ENCODE measurements at places on chromosomes 12 and 14.

DNA sequence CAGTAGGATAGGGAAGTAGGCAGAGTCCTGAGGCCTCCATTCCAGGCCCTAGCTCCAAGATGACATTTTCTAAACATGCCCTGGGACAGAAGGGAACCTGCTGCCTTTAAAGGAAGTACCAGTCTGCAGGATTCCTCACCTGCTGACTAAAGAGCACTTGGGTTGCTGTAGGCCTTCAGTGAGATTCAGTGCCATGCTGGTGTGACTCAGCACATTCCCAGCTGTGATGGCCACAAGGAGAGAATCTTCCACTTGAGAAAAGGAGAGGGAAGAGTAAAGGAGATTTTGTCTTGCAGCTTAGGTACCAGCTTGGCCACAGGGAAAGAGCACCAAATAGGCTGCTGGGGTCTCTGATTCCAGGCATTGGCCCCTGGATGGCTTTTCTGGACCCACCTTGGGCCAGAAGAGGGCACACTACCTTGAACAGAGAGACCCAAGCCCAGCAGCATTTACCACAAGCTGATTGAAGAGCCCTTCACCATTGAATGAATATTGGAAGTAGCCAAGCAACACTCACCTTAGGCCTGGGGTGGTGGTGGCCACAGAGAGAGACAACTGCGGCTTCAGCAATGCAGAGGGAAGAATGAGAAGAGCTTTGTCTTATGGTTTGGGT, 498.3 kb downstream of the KCNH5 start:
- no peak for DNase-seq

GRCh38 chr14:24172871-24173281, 996 bp downstream of the REC8 start:
- no peak for DNase-seq

DNA sequence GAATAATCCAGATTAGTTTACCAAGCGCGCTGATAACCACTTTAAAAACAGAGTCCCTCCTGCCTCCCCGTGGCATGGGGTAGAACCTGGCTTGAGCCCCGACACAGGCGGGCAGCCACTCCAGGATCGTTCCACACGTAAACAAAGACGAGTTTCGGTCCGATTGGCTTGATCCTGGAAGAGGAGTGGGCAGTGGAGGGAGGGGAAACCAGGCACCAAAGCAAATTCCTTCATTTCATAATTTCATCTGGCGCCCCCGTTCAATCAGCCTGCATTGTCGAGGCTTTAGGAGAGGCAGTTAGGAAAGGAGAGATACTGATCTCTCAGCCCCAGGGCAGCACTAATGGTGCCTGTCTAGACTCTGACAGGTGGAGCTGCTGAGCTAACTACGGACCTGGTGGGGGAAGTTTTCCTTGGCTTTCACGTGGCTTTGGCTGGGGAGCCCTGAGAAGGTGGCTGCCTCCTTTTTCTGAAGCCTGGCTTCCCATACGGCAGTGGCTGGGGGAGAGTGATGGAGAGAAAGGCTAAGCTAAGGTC, 751 bp upstream of the GPRC5A start:
- DNase-seq: no peak

DNA sequence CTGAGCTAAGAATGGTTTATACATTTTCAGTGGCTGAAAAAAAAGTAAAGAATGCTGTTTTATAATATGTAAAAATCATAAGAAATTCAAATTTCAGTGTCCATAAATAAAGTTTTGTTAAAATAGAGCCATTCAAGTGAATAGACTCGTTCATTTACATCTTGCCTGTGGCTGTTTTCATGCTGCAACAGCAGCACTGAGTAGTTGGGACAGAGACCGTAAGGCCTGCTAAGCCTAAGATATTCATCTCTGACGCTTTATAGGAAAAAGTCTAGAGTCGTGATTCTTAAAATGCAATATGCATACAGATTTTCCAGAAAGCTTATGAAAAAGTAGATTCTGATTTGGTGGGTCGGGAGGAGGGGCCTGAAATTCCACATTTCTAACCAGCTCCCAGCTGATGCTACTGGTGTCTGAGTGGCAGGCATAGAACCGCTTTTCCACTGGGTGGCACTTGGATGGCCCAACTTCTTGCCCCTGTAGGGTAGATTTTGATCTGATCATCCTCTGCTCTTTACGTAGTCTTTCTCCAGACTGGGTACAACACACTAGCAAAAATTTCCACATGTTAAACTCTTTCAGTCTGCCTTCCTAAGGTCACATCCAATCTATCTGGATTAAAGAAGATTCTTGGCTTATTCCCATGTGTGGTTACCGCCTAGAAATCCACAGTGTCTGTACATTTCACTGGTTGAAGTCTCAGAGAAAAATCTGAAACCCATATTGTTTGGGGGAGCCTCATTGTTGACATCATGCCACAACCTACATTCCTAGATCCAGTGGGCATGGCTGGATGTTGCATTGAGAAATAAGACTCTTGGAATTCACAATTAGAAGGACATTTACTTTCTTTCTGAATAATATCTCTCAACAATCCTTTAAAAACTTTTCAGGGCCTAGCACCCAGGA, 151.2 kb downstream of the C12orf75 start:
- no peak for DNase-seq

DNA sequence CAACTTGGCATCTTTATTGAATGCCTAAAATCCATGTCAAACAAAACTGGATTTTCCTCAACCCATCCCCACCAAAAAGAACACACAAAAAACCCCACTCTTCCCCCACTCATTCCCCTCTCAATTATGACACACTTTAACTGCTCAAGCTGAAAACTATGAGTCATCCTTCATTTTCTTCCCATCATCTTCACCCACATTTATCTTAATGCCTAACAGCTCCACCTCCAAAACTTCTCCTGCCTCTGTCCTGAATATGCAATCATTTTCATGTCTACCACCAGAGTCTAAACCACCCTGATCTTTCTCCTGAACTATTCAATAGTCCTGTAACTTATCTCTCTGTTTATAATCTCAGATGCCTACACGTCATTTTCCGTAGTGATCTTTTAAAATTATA, 239.7 kb downstream of the BCAT1 start:
- DNase-seq: no peak

- no peak for DNase-seq
Measured at GRCh38 chr14:88044444-88044758, 39.5 kb downstream of the GPR65 start.

DNA sequence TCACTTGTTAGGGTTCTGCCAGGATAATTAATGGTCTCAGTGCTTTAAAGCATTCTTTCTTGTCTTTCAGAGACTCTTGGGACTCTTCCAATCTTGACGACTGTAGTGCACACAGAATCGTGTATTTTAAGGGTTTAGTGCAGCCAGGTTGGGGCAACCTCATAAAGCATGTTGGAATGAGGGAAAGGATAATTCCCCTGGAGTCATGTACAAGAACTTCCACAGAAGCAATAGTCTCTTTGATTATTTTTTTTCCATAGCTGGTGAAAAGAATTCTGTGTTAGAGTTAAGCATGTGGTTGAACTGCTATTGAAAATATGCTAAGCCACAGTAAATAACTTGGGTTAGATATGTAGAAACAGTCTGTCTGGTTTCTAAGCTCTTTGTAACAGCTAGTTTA, 246.8 kb upstream of the DAAM1 start:
- no peak for DNase-seq

DNA sequence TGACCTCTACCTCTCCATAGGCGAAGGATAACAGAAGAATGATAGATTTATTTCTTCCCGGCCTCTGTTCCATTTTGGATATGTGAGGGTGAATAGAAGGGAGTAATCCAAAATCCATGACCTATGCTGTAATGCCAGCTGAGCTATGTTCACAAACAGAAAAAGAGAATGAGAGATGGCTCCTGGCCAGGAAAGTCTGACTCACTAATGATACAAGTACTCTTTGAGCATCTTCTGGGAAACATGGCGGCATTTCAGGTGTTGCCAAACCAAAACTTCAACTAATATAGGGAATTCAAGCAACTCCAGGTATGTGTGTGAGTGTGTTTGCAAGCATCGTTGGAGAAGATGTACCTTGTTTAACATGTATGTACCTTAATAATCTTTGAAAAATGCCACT, 55.1 kb downstream of the MED13L start:
- DNase-seq: peak; percentile 11

DNA sequence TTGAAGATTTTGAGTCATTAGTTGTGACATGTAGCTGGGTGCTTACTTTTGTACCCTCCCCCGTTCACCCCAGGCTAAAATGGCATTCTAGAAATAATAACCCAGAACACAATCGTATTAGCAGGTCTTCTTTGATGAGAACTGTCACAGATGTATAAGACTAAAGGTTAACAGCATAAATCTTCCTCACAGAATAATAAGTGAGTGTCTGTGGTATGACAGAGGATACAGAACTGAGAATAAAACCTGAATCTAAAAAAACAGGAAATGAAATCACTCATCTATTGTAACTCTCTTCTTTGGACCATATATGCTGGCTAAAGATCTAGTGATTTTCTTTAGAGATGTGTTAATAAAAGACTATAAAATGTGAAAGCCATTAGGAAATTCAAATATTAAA, 746.6 kb downstream of the LRFN5 start:
- DNase-seq: no peak

- DNase-seq: no peak
Measured at GRCh38 chr14:75800792-75801191, 139.7 kb downstream of the TTLL5 start.

DNA sequence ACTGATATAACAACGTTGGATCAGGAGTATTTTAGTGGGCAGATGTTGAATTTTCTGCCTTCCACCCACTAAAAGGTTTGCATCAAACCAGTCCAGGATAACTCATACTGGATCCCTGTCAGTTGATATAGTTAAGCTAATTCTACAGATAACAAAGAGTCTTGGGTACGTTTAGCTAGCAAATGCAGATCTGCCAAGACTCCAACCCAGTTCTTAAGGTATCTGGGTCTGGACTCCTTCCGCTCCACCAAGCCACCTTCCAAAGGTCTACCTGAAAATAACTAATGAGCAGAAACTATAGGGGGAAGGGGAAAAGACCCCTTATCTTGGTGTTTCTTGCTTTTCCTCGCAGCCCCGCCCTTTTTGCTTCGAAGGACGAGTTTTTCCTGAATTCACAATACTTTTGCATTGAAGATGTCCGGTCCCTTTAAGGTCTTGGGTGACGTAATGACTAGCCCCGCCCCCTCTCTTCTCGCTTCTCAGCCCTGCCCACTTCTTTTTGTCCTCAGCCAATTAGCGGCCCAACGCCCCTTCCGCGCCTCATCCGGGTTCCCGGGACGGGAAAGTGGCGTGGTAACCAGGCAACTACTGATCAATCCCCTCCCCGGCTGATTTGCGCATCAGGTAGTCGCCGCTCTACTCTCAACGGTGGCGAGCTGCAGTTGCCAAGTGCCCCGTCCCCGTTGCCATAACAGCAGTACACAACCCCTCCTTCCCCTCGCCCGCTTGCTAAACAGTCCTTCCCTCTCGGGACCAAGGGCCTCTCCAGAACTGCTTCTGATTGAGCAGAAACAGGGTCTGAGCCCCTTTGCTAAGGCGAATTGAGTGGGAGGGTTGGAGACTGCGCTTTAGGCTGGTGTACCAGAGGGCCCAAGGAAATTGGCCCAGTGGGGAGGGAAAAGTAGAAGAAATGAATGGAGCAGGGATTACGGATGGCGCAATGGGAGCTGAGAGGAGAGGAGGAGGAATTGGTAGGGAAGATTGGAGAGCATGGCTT, at the start of gene LRRC23:
Gene LRRC23 (plus strand): TSS at position 543 of the 997 bp plus-strand sequence. CDS start 812 bp downstream, outside the sequence.
- DNase-seq: peak; percentile 94

DNA sequence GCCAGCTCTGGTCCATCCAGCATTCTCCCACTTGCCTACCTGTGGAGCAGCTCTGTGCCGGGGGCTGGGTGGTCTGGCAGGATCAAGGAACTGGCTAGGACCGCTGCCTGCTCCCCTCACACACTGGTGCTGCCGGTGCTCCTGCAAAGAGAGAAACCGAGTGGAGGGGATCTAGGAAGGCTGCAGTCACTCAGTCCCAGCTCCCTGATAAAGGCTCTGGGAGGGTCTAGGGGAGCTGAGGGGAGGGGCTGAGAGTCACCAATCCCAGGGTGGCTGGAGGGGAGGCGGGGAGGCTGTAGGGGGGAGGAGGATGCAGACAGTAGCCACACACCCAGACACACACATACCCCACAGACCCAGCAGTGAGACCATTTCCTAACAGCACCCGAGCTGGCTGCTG, at the start of gene TAC3:
Gene TAC3 (minus strand): TSS at position 182 of the 400 bp plus-strand sequence. CDS start 732 bp downstream, outside the sequence.
- DNase-seq: no peak

GRCh38 chr14:24459331-24459730, 16.8 kb upstream of the SDR39U1 start:
- no peak for DNase-seq

GRCh38 chr12:72273499-72273837, 1.3 kb downstream of the TRHDE start:
- no peak for DNase-seq

DNA sequence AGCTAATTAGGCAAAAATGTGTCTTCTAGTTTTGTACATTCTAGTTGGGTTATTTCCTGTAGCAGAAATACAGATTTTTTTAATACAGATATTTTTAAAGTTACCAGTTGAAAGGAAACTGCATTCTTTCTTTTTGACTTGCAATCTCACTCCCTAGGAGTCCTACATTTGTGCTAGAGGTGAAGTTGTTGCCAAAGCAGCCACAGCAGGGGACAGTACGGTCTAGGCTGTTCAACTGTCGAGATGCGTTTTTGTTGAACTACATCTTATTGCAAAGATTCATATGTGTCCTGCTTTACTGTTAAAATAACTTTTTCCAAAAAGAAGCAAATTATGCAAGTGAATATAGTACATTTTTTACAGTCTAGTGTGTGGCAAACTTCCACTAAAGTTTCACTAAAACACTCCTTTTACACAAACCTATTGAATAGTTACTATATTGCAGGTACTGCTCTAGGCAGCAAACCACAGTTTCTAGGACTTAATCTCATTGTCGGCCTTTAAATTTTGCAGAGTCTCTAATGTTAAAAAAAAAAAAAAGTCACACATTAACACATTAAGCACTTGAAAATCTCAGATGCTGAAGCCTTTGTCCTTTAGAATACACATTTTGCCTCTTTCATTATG, 30.2 kb upstream of the SRGAP1 start:
- DNase-seq: no peak

- no peak for DNase-seq
Measured at GRCh38 chr14:75979071-75979571, 2.7 kb downstream of the TGFB3 start.

DNA sequence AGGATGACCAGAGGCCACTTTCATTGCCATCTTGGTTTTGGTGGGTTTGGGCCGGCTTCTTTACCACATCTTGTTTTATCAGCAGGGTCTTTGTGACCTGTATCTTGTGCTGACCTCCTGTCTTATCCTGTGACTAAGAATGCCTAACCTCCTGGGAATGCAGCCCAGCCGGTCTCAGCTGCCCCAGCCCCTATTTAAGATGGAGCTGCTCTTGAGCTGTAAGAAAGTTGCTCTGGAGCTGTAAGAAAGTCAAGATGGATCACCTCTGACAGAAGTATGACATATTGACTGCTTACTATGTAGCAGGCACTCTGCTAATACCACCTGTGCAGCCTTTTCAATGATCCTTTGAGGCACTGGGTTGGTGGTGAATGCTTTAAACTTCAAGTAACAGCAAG, 52.1 kb downstream of the RIN3 start:
- DNase-seq: no peak

- no peak for DNase-seq
Measured at GRCh38 chr14:68961781-68962584, 17.1 kb downstream of the ACTN1 start.

- DNase-seq: peak; percentile 58
Measured at GRCh38 chr14:39266871-39267607, 33.3 kb downstream of the MIA2 start.
